NCI-H748 treated with DMSO at 0.1 percent for 48 hours (cell line): ENCODE measurements at places on chromosomes 2 and 18.
A peak's percentile ranks its signal among the peaks of the same experiment; 100 is the strongest.

GRCh38 chr2:207749873-207750272, 19.8 kb downstream of the FZD5 start:
- no peak for DNase-seq

- DNase-seq, result no peak
These were observed 12.7 kb downstream of the FBLN7 start for GRCh38 chr2:112150851-112151250.

DNA sequence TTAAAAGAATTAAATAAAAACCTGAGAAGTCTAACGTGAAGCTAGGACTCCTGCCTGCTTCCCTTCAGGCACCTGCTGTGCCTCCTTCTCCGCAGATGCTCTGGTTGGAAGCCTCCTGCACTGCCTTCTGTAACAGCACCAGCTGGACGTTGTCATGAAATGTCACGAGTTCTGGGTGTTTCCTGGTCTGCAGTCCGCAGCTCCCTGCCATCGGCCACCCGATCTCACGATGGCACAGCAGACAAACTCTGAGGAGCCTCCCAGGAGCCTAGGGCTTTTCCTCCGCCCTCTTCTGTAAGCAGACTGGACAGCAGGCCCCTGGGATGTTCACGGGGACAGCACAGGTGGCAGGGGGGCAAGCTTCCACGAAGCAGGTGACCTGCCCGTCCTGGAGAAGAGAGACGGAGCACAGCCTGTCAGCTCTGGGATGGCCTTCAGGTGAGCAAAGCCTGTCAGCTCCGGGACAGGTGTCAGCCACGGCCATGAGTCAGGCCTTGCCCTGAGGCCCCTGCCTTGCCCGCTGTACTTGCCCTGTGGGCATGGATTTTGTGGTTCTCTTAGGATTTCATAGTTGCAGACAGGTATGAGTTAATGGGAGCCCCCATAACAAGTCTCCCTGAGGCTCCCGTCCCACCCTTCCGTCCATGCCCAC, 110.3 kb downstream of the PXDN start:
- DNase-seq, result no peak

- DNase-seq, result no peak
These were observed 458.0 kb upstream of the HS6ST1 start for GRCh38 chr2:128776461-128777195.

- DNase-seq, result no peak
These were observed 428.7 kb upstream of the GYPC start for GRCh38 chr2:126227250-126227649.

- DNase-seq, result no peak
These were observed 256.6 kb downstream of the PIEZO2 start for GRCh38 chr18:10892786-10893185.

DNA sequence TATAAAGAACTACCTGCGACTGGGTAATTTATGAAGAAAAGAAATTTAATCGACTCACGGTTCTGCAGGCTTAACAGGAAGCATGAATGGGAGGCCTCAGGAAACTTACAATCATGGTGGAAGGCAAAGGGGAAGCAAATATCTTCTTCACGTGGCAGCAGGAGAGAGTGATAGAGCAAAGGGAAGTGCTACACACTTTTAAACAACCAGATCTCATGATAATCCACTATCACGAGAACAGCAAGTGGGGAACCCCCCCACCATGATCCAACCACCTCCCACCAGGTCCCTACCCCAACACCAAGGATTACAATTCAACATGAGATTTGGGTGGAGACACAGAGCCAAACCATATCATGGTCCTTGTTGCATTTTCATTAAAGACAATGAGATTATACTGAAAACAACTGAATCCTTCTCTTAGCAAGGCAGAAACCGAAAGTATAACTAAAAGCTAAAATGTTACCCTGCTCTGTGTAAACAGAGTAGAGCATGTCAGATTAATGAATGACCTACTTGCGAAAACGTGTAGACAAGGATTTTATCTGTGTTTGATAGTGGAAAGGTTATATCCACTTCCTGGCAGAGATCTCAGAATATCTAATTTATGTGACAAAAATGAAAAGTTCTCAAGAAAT, 60.1 kb upstream of the RBBP8 start:
- no peak for DNase-seq

GRCh38 chr2:231604101-231604684, 11.5 kb downstream of the TEX44 start:
- no peak for DNase-seq

DNA sequence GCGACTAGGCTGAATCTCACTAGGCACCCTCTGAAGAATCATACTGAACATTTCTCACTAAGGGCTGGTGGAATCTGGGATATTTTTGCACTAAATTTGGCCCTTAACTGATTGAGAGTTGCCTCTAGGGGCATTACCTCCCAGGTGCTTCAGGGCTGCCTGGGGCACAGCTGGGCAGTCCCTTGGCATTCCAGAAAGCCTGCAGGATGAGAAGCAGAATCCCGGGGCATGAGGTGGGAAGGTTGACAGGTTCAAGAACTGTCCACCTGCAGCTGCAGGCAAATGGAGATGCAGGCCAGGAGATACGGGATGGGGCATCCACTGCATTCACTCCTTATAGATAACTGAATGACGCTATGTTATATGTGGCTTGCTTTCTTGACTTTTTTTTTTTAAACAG, 7.4 kb downstream of the RESP18 start:
- no peak for DNase-seq

- DNase-seq, result no peak
These were observed 440.2 kb upstream of the ST6GAL2 start for GRCh38 chr2:107325981-107326786.

DNA sequence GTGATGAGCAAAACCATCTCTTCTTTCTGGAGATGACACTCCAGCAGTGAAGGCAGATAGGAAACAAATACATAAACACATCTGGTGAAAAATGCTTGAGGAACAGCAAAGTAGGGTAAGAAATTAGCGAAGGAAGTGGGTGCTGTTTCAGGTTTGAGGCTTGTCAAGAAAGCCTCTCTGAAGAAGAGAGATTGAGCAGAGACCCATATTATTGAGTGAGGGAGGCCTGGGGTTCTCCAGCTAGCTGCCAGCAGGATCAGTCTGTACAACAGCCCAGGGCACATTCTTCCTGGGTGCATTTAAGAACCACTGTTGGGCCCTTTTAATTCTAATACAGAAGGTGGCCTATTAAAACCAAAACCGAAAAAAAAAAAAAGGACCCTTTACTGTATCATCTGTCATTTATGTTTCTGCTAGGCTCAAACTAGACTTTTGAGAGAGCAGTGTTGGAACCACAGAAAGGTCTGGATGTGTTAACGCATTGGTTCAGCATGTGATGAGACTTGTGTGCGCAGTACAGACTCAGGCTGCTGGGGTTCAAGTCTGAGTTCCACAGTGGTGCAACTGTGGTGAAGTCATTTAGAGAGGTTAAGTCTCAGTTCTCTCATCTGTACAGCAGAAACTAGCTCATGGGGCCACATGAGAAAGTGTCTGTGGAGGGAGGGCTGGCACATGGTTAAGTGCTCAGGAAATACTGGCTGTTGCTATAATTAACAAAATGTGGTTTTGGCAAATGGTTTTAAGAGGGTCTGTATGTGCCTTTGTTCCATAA, 28.9 kb downstream of the MGAT5 start:
- no peak for DNase-seq

DNA sequence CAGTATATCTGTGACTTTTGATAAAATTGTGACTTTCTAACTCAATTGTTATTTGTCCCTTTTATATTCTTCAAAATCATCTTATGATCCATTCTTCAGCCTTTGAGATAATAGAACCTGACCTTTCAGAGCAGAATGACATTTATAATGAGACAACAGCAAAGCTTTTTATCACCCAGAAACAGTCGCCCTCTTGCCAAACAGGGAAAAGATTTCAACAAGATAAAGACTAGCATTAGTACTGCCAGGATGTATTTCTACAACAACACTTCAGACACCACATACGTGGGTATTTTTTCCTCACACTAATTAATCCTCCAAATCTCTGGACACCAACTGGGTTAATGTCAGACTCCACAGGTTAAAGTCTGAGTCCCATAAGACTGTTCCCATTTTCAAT, 249.0 kb downstream of the ZNF804A start:
- no peak for DNase-seq

DNA sequence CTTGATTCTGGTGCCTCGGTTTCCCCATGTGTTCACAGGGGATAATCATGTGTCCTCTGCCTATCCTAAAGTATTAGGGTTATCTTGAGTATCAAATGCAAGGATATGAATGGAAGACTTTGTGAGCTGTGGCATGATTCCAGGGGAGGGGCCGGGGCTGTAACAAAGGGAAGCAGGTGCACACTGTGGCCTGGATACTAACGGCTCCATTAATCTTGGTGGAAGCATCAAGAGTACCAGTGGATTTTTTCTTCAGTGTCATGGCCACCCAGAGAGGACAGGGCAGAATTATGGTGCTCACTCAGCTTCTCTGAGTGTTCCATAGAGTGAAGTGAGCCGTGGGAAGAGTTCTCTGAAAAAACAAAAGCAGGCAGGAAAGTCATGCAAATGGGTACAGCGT, 320.1 kb downstream of the ALK start:
- DNase-seq, result no peak

DNA sequence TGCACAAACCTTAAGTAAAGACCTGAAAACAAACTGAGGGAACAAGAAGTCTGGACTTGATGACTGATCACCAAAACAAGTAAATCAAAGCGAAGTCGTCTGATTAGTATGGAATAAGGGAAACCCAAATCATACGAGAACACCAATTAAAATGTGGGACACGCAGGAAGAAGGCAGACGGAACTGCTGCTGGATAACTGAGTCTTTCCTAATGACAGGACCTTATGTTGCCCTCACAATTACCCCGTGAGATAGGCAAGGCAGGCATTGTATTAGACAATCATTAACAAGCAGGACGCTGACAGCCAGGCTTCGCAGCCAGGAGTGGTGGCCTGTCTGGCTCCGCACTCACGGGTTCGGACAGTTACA, 614 bp upstream of the COQ10B start:
- DNase-seq, result no peak

DNA sequence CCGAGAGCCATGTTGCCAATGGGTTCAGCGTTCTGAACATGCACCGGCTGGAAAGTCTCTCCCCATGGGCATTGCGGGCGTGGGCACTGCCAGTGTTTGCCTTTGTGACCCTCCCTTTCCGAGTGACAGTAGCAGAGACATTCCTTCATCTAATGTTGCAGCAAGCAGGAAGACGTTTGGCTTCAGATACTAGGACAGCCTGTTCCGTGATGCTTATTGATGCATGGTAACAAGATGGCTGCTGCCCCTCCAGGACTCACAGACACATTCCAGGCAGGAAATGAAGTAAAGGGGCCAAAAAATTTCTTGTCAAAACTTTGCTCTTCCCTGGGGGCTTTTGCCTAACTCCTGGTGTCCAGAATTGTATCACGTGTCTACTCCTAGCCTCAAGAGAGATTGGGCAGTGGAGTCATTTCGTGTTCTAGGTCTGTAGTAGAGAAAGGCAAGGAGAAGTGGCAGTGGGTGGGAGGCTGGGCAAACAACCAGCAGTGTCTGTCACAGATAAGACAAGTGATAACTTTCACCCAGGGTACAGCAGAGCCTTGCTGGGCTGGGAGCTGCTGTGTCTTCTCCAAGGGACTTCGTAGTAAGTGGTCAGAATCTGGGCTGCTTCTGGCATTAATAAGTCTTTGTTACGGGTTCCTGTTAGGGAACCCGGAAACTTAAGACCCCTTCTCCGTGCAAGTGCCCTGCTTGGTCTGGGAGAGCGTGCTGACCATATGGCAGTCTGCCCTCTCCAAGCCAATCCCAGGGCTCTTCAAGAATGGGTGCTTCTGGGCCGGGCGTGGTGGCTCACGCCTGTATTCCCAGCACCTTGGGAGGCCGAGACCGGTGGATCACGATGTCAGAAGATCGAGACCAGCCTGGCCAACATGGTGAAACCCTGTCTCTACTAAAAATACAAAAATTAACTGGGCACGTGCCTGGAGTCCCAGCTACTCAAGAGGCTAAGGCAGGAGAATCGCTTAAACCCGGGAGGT, 93.5 kb downstream of the TFCP2L1 start:
- DNase-seq, result no peak

GRCh38 chr18:21933931-21934765, 193.6 kb downstream of the MIB1 start:
- peak; percentile 32 for DNase-seq

- DNase-seq, result no peak
These were observed 82.3 kb downstream of the UPP2 start for GRCh38 chr2:158184001-158184400.

GRCh38 chr2:203352604-203353255, 24.5 kb downstream of the ABI2 start:
- no peak for DNase-seq

GRCh38 chr18:21389903-21390302, 147.9 kb downstream of the GREB1L start:
- no peak for DNase-seq

DNA sequence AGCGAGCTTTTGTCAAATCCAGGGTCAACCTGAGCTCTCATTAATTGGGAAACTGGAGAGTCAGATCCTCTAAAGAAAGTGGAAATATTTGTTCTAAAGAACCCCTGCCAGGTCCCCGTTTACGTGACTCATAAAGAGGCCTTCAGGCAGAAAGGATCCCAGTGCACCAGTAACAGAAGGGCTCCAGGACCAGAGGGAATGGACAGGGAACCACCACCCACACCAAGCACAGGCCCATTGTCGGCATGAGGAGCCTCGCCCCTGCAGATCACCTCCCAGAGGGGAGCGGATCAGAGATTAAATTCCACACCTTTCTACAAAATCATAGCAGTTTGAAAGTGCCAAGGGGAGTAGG, 16.4 kb upstream of the C1QL2 start:
- DNase-seq, result no peak

- DNase-seq, result no peak
These were observed 205.0 kb downstream of the RAD51AP2 start for GRCh38 chr2:17313261-17313660.

GRCh38 chr2:37894601-37895000, 30.5 kb upstream of the RMDN2 start:
- no peak for DNase-seq

GRCh38 chr18:36757991-36758390, 70.8 kb downstream of the TPGS2 start:
- DNase-seq, result no peak

GRCh38 chr2:220744861-220745260, 827.2 kb downstream of the EPHA4 start:
- no peak for DNase-seq
